ENCODE measurements at places on chromosomes 13 and 19.

DNA sequence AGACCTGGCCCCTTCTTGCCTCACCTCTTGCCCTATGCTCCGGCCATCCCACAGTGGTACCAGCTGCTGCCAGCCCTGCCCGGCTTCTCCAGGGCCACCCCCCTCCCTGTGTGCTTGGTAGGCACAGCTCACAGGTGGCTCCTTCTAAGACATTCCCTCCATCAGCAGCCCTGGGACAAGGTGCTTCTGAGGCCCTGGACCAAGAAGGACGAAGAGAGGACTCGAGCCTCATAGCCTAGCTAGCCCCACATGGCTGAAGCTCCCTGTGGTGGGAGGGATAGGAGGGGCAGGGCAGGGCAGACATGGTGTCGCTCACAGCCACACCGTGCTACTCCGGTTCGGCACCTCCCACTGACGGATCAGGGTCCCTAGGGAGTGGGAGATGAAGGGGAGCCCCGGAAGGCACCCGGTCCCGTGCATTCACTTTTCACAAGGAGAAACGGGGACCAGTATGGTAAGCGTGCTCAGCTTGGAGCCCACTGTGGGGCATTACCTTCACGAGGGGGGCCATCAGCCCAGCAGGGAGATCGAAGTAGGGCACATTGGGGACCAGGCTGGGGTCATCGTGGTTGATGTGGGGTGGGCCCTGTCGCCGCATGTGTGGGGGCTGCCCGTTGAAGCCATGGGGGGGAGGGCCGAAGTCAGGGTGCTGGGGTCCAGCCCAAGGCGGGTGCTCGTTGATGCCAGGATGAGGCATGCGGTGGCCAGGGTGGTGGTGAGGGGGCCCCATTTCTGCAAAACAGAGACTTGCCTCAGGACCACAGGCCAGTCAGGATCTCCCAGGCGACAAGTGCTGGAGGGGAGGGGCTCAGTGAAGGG is 19.5 kb downstream of the CHERP start:
- no peak overlapping the region for H3K27ac ChIP-seq
- no peak overlapping the region for H3K4me3 ChIP-seq
- DNase-seq = no peak
- no peaks in the 10 kb centered on the region for H3K4me1 ChIP-seq
- H3K36me3 ChIP-seq = peaks cover 98% of the 10 kb centered on the region

GRCh38 chr13:71613066-71613745 is 253.8 kb downstream of the DACH1 start:
- no peak for DNase-seq
- H3K4me1 ChIP-seq = no peaks in the 10 kb centered on the region
- no peak overlapping the region for H3K4me3 ChIP-seq
- H3K27ac ChIP-seq = no peak overlapping the region

GRCh38 chr13:107211073-107211472 is 643.1 kb upstream of the ARGLU1 start:
- no peaks in the 10 kb centered on the region for H3K27me3 ChIP-seq
- H3K27ac ChIP-seq = no peak overlapping the region
- peak overlapping the region; percentile 31 for H3K4me3 ChIP-seq
- no peaks in the 10 kb centered on the region for H3K36me3 ChIP-seq

DNA sequence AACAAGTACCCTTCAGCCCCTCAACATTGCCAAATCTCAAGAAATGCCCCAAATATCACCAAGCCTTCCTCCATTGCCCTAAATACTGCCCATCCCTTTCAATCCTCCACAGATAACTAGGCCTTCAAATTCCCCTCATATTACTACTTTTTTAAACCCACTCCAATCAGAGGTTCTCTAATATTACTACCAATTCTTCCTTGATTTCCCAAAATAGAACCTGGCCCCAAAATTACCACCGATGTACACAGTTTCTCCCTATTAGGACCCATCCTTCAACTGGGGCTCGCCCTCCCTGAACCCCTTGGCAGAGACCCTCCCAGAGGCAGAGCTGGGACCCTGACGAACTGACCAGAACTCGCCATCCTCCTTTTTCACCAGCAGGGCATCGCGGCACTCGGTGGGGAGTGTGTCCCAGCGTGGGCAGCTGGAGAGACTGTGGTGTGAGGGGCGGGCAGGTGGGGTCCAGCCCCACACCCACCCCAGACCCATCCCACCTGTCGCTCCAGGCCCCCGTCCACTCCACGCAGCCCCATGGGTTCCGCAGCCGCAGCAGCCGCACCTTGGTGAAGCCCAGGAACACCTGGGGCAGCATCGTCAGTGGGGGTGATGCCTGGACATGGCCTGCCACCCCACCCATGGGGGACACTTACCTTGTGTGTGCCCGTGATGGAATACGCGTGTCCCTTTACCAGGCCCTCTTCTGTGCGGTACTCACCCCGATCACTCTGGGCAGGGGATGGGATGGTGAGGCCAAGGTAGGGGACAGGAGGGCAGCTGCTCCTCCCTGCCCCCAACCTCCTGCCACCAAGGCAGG is 6.1 kb downstream of the CAPN12 start:
- no peaks in the 10 kb centered on the region for H3K36me3 ChIP-seq
- H3K4me1 ChIP-seq = no peaks in the 10 kb centered on the region
- H3K4me3 ChIP-seq = no peak overlapping the region

DNA sequence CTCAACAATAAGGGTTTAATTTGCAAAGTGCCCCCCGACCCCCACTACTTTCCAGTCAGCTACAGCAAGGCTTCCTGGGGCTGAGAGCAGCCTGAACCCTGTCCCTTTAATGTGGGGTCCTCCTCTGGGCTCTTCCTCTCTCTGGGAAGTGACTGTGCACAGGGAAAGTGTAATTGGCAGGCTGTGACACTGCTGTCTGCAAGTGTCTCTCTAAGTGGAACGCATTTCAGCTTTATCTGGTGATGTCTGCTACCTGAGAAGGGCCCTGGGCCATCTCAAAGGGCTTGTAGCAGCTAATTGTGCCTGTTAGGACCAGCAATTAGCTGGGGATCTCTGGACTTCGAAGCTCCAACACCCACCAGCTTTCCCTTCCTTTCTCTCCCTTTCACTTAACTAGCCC is 406.6 kb downstream of the TSHZ3 start:
- H3K4me1 ChIP-seq = no peaks in the 10 kb centered on the region
- H3K4me3 ChIP-seq = no peak overlapping the region
- no peak for DNase-seq
- no peaks in the 10 kb centered on the region for H3K27me3 ChIP-seq
- H3K27ac ChIP-seq = no peak overlapping the region
- H3K36me3 ChIP-seq = no peaks in the 10 kb centered on the region

DNA sequence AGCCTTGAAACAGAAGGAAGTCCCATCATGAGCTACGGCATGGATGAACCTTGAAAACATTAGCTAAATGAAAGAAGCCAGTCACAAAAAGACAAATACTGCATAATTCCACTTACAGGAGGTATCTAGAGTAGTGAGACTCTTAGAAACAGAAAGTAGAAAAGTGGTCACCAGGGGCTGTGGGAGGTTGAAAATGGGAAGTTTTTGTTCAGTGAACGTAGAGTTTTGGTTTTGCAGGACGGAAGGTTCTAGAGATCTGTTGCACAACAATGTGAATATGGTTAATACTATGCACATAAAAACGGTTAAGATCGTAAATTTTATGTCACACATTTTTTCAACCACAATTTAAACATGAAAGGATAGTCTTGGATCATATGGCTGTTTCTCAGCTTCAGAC is 11.9 kb upstream of the SLC10A2 start:
- no peak overlapping the region for H3K4me3 ChIP-seq
- H3K36me3 ChIP-seq = no peaks in the 10 kb centered on the region
- H3K27me3 ChIP-seq = no peaks in the 10 kb centered on the region
- DNase-seq = no peak
- H3K27ac ChIP-seq = no peak overlapping the region
- no peaks in the 10 kb centered on the region for H3K4me1 ChIP-seq

- no peaks in the 10 kb centered on the region for H3K36me3 ChIP-seq
- H3K27ac ChIP-seq = peak overlapping the region; percentile 9
- H3K4me3 ChIP-seq = no peak overlapping the region
- no peak for DNase-seq
Measured at GRCh38 chr13:45327253-45327955, 13.6 kb downstream of the TPT1 start.

- H3K4me3 ChIP-seq = no peak overlapping the region
- H3K4me1 ChIP-seq = no peaks in the 10 kb centered on the region
- no peak overlapping the region for H3K27ac ChIP-seq
- no peaks in the 10 kb centered on the region for H3K27me3 ChIP-seq
- DNase-seq = no peak
Measured at GRCh38 chr13:64054321-64054720, 2638.7 kb upstream of the PCDH20 start.

DNA sequence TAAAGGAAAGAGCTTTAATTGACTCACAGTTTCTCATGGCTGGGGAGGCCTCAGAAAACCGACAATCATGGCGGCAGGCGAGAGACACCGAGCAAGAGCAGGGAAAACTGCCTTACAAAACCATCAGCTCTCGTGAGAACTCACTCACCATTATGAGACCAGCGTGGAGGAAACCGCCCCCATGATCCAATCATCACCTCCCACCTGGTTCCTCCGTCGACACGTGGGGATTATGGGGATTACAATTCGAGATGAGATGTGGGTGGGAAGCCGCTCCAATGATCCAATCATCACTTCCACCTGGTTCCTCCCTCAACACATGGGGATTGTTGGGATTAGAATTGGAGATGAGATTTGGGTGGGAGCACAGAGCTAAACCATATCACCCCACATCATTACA is 293.9 kb downstream of the ABCC4 start:
- H3K4me3 ChIP-seq = no peak overlapping the region
- H3K4me1 ChIP-seq = no peaks in the 10 kb centered on the region

GRCh38 chr19:46579361-46579879 is 21.7 kb upstream of the CALM3 start:
- H3K4me1 ChIP-seq = no peaks in the 10 kb centered on the region
- no peak overlapping the region for H3K4me3 ChIP-seq
- no peak for DNase-seq
- H3K36me3 ChIP-seq = no peaks in the 10 kb centered on the region
- H3K27ac ChIP-seq = no peak overlapping the region

GRCh38 chr13:70310396-70311119 is 202.3 kb upstream of the KLHL1 start:
- DNase-seq = no peak
- H3K36me3 ChIP-seq = no peaks in the 10 kb centered on the region
- H3K4me3 ChIP-seq = no peak overlapping the region
- no peaks in the 10 kb centered on the region for H3K4me1 ChIP-seq
- H3K27me3 ChIP-seq = no peaks in the 10 kb centered on the region

DNA sequence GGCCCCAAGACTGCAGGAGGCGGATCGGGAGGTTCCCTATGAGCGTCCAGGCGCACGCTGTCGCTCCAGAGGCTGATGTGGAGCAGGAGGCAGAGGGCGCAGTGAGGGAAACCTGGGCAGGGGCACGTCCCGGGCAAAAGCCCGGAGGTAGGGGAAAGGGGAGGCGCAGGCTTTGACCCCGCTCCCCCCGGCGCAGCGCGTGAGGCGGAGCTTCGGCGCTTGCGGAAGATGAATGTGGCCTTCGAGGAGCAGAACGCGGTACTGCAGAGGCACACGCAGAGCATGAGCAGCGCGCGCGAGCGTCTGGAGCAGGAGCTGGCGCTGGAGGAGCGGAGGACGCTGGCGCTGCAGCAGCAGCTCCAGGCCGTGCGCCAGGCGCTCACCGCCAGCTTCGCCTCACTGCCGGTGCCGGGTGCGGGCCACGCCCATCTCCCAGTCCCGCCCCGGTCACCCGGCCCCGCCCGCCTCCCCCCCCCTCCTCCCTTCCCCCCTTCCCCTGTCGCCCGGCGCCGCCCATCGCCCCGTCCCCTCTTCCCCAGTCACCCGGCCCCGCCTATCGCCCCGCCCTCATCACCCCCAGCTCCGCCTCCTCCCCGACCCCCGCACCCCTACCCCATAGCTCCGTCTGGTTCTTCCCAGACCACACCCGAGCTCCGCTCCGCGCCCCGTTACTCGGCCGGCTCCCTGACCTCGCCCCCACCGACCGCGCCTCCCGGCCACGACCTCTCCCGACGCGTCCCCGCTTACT is 4.1 kb downstream of the HMG20B start:
- H3K4me1 ChIP-seq = no peaks in the 10 kb centered on the region
- H3K27me3 ChIP-seq = no peaks in the 10 kb centered on the region
- no peak overlapping the region for H3K27ac ChIP-seq
- H3K36me3 ChIP-seq = peaks cover 5% of the 10 kb centered on the region
- DNase-seq = no peak

- no peaks in the 10 kb centered on the region for H3K36me3 ChIP-seq
- no peaks in the 10 kb centered on the region for H3K27me3 ChIP-seq
- DNase-seq = no peak
Measured at GRCh38 chr13:67538906-67539305, 308.8 kb upstream of the PCDH9 start.

DNA sequence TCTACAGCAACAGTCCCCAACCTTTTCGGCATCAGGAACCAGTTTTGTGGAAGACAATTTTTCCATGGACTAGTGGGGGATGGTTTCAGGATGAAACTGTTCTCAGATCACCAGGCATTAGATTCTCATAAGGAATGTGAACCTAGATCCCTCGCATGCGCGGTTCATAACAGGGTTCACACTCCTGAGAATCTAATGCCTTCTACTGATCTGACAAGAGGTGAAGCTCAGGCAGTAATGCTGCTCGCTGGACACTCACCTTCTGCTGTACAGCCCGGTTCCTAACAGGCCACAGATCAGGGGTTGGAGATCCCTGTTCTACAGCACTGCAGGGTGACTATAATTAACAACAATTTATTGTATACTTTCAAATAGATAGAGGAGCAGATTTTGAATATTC is 21.9 kb downstream of the USP12 start:
- H3K27me3 ChIP-seq = no peaks in the 10 kb centered on the region
- H3K4me1 ChIP-seq = peaks cover 3% of the 10 kb centered on the region
- no peaks in the 10 kb centered on the region for H3K36me3 ChIP-seq
- H3K4me3 ChIP-seq = no peak overlapping the region
- DNase-seq = no peak

All from right atrium auricular region (tissue), 2 donors.